AG09319 (cell line): ENCODE measurements at places on chromosomes 12 and 14.

DNA sequence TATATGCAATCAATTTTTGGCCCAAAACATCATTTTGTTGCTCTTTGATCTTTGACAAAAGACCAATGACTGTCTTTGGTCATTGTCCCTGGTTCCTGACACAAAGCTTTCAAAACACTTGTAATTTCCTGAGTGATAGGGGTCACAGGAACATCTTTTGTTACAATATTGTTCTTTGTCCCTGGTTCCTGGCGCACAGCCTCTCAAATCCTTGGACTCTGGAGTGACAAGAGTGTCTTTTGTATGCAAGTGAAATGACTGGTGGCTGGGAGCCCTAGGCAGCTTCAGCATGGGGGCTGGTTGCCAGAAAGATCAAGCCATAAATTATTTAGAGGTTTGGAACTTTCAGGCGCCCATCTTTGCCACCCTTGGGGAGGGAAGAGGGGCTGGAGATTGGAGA lies 53.9 kb downstream of the DNAH10 start:
- DNase-seq = no peak

- DNase-seq = no peak
Observed at GRCh38 chr12:80937391-80938238, at the start of gene LIN7A. LIN7A (minus strand) TSS chr12:80937934; CDS start chr12:80937722, 212 bp downstream.

- DNase-seq = peak; percentile 67
Observed at GRCh38 chr14:80491131-80491530, 279.8 kb upstream of the DIO2 start.

- no peak for DNase-seq
Observed at GRCh38 chr12:64385019-64385418, 5.5 kb downstream of the C12orf56 start.

- no peak for DNase-seq
Observed at GRCh38 chr14:102504328-102504999, 5.1 kb downstream of the ANKRD9 start.

DNA sequence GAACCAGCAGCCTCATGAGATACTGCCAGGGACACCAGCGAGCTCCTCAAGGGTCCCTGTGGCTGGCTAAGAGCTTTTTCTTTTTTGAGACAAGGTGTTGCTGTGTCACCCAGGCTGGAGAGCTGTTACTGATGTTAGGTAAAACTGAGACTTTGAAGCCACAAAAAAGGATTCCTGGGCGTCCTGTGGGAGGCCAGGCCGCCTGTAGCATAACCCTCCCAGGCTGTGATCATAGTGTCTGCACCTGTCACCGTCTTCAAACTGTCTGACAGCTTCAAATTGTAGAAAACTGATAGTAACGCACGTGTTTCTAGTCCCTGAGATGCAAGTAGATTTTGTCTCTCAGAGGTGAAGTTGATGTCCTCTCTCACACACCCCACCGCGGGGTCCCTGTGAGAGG lies 4.1 kb downstream of the ZFYVE21 start:
- no peak for DNase-seq

GRCh38 chr12:44076871-44077270 lies 241.0 kb downstream of the TMEM117 start:
- no peak for DNase-seq

DNA sequence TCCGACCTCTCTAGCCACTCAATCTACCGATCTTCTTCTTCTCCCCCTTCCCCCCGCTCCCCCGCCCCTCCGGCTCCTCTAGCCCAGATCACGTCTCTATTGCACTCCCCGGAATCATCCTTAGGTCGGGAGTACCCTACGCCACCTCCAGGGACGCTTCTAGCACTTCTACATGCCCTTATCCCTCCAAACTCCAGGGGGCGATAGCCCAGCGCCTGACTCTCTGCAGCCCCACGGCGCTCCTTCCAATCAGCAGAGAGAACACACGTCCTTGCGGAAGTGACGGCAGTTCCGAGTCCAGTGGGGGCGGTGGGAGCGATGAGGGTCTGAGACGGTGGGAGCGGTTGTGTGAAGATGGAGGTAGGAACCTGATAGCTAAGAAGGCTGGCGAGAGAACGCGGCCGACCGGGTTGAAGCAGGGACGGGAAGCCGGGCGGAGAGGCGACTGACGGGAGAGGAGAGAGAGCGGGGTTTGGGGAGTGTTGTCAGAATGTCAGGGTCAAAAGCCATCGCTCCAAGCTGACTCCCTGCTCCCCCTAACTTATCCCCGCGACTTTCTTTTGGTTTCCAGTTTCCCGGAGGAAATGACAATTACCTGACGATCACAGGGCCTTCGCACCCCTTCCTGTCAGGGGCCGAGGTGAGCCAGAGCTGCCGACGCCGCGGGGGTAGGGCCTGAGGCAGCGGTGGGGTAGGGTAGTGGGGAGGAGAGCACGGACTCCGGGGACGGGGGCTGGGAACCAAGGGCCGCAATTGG lies at the start of the genes RAB2B and TOX4:
RAB2B (minus strand) TSS at position 35 of the 757 bp plus-strand sequence. CDS start 87 bp downstream, outside the sequence.
TOX4 (plus strand) TSS at position 271 of the 757 bp plus-strand sequence; CDS start at position 355, 84 bp downstream.
- peak; percentile 97 for DNase-seq

GRCh38 chr14:68526512-68527091 lies 266.3 kb downstream of the ZFP36L1 start:
- DNase-seq = no peak

DNA sequence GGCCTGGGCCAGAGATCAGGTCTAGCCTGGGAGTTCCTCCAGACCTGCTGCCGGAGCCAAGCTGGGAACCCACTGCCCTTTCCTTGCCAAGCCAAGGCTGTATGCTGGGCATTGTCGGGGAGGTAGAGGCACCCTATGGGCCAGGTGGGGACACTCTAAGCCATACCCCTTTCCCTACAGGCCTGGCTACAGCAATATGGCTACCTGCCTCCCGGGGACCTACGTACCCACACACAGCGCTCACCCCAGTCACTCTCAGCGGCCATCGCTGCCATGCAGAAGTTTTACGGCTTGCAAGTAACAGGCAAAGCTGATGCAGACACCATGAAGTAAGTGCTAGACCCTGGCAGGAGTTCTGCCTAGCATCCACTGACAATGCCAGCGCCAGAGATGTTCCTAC lies 4.9 kb downstream of the MMP14 start:
- no peak for DNase-seq

- DNase-seq = no peak
Observed at GRCh38 chr14:79585845-79586244, 625.5 kb downstream of the DIO2 start.

DNA sequence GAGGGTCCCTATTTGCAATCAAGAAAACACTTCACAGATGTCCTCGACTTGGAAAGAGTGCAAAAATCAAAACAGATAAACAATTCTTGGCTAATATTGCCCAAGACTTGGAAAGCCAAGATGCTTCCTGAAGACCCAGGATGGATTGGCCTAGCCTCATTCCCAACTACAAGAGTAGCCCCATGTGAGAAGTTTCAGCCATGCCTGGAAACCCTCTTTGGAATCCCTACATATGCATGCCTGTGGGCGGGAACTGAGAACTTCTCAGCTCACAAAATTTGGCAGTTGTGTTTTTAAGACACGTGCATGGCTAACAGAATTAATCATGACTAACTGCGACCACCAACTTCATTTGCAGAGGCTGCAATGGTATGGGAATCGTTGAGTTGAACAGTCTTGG lies 283.2 kb upstream of the TBX3 start:
- DNase-seq = no peak

- no peak for DNase-seq
Observed at GRCh38 chr12:94500831-94501567, 41.3 kb upstream of the CEP83 start.

GRCh38 chr14:33839193-33840076 lies 111.4 kb downstream of the EGLN3 start:
- DNase-seq = peak; percentile 24

DNA sequence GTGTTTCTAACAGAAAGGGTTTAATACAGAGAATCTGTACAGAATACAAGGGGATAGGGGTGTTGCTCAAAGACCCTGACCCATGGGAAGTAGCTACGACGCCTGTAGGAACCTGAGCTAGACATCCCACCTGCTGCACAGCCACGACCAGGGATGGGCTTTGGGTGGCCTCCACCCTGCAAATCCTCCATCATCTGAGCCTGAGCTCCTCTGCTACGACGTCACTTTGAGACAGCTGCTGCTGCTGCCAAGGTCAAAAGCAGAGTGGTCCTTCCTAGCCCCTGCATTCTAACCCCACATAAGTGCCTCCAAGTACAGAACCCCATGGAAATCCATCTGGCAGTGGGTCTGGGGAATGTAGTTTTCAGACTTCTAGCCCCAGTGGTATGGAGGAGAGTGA lies 43.8 kb downstream of the JAG2 start:
- DNase-seq = no peak
